Activated CD8-positive, alpha-beta memory T cell treated with anti-CD3 and anti-CD28 coated beads for 1 hour (primary cell): ENCODE measurements at places on chromosomes 4 and X.

DNA sequence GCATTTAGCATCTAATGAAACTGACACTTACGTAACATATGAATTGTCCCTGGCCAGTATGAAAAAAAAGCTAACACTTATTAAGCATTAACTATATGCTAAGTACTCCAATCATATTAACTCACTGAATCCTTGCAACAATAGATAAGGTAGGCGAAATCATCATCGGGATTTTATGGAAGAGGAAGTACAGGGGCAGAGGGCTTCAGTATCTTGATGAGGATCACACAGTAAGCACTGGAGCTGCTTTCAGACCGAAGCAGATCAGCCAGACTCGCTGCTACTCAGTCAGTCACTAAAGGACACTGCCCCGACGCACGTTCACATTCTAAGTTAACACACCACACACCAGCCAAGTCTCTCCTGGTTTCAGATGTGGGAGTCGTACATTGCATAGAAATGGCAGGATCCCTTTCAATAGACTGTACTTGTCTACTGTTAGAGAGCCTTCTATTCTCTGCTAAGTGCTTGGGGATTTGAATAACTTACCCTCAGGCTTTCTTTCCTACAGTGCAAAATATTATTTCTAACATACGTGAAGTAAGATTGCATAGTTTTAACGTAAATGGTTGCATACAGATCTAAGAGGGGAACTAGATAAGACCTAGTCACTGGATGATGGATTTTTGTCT lies 540.2 kb upstream of the TENM3 start:
- DNase-seq: no peak

DNA sequence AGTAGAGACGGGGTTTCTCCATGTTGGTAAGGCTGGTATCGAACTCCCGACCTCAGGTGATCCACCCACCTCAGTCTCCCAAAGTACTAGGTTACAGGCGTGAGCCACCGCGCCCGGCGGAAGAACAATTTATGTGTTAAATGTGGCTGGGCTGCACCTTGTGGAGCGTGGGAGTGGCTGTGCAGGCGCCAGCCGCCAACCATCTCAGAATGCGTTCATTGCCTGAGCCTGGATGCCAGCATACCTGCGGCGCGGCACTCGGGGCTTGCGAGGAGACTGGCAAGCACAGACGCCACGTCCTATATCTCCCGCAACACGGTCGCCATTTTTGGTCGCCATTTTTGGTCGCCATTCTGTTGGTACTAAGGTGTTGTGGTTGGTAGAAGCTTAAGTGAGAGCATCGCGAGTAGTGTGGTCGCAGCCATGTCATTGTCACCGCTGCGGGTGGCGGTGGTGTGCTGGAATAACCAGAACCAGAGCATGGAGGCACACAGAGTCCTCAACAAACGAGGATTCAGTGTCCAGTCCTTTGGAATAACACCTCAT lies 193.6 kb upstream of the HTR2C start:
- DNase-seq: no peak

- no peak for DNase-seq
Measured at GRCh38 chr4:37922328-37922727, 31.4 kb downstream of the TBC1D1 start.

GRCh38 chrX:133362538-133362937 lies 52.8 kb downstream of the GPC4 start:
- DNase-seq: no peak

DNA sequence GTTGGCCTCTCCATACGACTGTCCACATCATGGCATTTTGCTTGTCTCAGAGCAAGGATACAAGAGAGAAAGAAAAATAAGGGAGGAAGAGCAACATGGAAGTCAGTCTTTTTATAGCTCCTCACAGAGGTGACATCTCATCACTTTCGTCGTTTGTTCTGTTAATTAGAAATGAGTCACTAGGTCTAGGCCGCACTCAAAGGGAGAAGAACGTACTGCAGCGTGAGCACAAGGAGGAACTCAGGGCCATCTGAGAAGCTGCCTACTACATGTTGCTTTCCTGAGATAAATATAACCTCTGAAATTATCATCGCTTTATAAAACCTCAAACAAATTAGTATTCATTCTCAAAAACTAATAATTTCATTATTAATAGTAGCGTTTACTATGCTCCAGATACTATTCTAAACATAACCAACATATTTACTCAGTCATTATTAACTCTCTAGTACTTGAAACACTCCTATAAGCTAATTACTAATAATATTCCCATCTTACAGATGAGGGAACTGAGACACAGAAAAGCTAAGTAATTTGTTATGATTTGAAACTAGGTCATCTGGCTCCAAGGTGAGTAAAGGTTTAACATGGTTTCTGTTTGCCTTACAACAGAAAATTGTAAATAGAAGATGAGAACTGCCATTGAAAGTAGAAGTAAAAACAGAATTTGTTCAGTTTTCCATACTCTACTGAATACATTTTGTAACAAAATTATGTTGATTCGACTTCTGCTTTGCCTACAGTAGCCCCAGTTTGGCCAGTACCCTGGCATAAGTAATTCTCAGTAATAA lies 213.2 kb upstream of the UGT8 start:
- no peak for DNase-seq

- DNase-seq: no peak
Measured at GRCh38 chr4:154534296-154534695, 15.9 kb downstream of the PLRG1 start.

DNA sequence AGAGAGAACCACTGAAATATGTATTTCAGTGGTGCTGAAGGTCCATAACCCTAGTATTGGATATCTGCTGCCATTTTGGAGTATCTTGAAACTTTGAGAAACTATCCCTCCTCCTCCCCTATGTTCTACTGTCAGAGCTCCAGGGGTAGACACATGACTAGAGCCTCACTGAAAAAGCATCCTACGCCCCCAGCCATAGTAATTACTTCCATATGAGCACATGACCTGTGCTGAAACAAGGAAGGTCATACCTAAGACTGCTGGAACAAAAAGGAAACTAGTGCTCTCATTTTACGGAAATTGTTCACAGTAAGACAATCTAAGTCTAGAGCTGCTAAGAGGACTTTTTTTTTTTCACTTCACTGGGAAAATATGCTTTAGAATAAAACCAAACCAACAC lies 42.0 kb upstream of the MAPK10 start:
- DNase-seq: no peak

GRCh38 chrX:58025979-58026378 lies 115.7 kb upstream of the ZXDA start:
- DNase-seq: no peak

GRCh38 chr4:150402871-150403272 lies 179.1 kb upstream of the MAB21L2 start:
- peak; percentile 1 for DNase-seq

- DNase-seq: no peak
Measured at GRCh38 chr4:16717266-16717970, 181.0 kb downstream of the LDB2 start.

GRCh38 chr4:187993827-187994226 lies 1.7 kb upstream of the ZFP42 start:
- no peak for DNase-seq

DNA sequence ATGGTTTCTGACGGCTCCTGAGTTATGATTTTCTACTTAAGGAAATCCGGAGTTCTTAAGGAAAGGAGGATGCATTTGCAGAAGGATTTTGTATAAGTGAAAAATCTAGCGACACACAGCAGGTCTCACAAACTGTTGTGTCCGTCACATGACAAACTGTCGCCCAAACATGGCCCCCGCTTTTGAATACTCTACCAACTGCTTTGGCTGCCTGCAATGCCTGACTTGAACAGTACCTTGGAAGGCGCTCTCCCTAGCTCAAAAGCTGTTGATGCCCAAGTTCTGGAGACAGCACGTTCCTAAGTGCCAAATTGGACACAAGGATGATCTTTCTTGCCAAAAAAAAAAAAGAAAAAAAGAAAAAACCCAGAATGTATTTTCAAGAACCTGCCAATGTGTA lies 103.2 kb downstream of the ENPP6 start:
- DNase-seq: no peak

DNA sequence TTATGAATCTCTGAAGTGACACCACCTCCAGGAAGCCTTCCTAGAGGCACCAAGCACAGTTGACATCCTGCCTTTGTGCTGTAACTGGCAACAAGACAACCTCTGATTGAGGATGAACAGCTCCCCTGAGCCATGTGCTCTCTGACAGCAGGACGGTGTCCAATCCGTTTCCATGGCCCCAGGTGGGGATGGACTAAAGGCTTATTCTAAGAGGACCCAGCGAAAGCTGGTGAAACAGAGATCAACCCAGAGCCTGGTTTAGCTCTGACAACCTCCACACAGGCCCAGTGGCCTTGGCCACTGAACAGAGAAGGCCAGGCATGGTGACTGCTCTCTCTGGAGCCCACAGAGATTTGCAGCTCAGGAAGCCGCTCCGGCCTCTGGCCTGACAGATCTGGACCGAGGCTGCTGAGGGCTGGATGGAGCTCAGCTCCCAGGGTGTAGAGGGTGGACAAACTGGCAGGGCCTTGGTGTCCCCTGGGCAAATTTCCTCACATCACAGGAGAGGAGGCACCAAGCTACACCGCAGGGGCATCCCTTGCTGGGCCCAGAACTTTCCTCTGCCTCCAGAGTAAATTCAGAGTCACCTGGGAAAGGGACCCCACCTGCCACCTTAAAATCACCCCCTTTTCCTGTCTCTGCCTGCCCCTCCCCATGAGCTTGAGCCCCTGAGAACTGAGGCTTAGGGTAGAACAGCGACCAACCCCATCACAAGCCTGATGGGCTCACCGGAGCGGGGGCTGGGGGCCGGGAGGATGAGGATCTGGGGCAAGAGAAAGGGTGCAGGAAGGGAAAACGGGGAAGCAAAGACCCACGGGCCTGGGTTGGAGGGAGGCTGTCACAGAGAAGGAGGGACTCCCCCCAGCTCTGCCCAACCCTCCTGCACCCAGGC lies 40.2 kb downstream of the HMX1 start:
- DNase-seq: no peak

GRCh38 chr4:40682290-40683101 lies 52.8 kb upstream of the RBM47 start:
- no peak for DNase-seq

- DNase-seq: no peak
Measured at GRCh38 chr4:5139141-5139540, 87.9 kb downstream of the STK32B start.

DNA sequence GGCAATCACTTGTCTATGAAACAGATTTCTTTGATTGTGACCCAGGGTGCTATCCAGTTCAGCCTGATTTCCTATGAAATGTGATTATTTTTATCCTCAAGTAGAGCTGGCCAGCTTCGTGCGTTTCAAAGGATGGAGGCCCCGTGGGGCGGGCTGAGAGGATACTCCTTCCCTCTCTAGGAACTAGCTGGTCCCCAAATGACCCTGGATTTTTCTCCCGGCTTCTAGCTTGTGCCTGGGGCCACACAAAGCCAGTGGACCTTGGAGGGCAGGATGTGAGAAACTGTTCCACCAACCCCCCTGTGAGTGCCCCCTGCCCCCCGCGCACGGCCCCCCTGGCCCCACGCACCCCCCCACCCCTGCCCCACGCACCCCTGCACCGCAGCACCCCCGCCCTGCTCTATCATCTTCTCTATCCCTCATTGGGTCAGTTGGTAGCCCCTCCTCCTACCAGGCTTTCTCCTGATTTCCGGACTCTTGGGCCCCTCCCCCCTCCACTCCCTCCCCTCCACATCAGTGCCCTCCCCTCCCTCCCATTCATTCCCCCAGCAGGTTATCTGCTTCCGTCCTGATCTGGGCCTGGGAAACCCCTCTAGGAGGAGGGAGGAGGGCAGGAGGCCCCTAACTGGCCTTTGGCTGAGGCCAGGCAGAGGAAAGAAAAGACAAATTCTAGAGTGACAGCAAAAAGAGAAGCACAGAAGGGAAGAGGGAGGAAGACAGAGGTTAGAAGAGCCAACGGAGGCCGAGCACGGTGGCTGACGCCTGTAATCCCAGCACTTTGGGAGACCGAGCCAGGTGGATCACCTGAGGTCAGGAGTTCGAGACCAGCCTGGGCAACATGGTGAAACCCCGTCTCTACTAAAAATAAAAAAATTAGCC lies 3.3 kb downstream of the XPNPEP2 start:
- no peak for DNase-seq

GRCh38 chr4:113840861-113841260 lies 79.3 kb upstream of the CAMK2D start:
- no peak for DNase-seq

GRCh38 chr4:54440394-54441136 lies 211.5 kb downstream of the PDGFRA start:
- no peak for DNase-seq
